Prostate gland (tissue), 2 donors: ENCODE measurements at places on chromosomes 7 and 10. TPM values are rescaled to one million over a fixed set of nuclear protein-coding genes. Genes with fewer than 3 reads are reported as not detected.

- no peaks in the 10 kb centered on the region for H3K36me3 ChIP-seq
- H3K4me3 ChIP-seq = no peak overlapping the region
- DNase-seq = no peak
- H3K27ac ChIP-seq = no peak overlapping the region
- H3K4me1 ChIP-seq = no peaks in the 10 kb centered on the region
These were observed 420.5 kb upstream of the CNTNAP2 start for GRCh38 chr7:145696071-145696470.

Gene SFTPD
- 2.6 TPM for total RNA-seq

Gene PTPRN2
- total RNA-seq = 55.5 TPM

GRCh38 chr10:99854860-99855259 lies 72.4 kb downstream of the ABCC2 start:
- H3K4me3 ChIP-seq = no peak overlapping the region
- DNase-seq = no peak
- no peaks in the 10 kb centered on the region for H3K27me3 ChIP-seq
- H3K36me3 ChIP-seq = no peaks in the 10 kb centered on the region

Gene CPA2
- not detected for total RNA-seq
